ENCODE measurements at places on chromosomes 11 and 22. TPM values are rescaled to one million over a fixed set of nuclear protein-coding genes. Genes with fewer than 3 reads are reported as not detected.

KCNJ5 gene
- total RNA-seq, result 6.1 TPM

NCAPH2 gene
- 38.9 TPM for total RNA-seq

LDHA gene
- 847 TPM for total RNA-seq

MUC15 gene
- 3.2 TPM for total RNA-seq

Measured in tongue (tissue), 3 donors.